ENCODE measurements at places on chromosomes 5 and 9. TPM values are rescaled to one million over a fixed set of nuclear protein-coding genes. Genes with fewer than 3 reads are reported as not detected.
A peak's percentile ranks its signal among the peaks of the same experiment; 100 is the strongest.

DNA sequence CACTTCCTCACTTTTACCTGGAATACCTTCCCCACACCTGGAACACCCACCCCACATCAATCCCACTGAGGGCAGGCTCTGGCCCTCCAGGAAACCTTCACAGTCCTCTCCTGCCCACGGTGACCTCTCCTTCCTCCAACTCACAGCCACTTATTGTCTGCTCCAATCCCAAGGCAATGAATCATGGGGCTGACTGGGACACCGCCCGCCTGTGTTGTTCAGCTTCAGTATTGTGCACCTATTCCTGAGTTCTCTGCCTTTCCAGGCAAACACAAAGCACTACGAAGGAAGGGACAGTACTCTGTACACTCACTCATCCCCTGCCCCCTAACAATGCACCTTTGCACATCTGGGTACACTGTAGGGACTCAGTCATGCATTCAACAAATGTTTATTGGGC lies 7.3 kb downstream of the PCDH1 start:
- H3K4me1 ChIP-seq, result no peaks in the 10 kb centered on the region
- no peak overlapping the region for H3K27ac ChIP-seq
- no peaks in the 10 kb centered on the region for H3K36me3 ChIP-seq

GRCh38 chr5:160166069-160166972 lies 47.1 kb upstream of the PWWP2A start:
- H3K4me1 ChIP-seq, result no peaks in the 10 kb centered on the region
- peaks cover 3% of the 10 kb centered on the region for H3K27me3 ChIP-seq
- no peak overlapping the region for H3K27ac ChIP-seq

DNA sequence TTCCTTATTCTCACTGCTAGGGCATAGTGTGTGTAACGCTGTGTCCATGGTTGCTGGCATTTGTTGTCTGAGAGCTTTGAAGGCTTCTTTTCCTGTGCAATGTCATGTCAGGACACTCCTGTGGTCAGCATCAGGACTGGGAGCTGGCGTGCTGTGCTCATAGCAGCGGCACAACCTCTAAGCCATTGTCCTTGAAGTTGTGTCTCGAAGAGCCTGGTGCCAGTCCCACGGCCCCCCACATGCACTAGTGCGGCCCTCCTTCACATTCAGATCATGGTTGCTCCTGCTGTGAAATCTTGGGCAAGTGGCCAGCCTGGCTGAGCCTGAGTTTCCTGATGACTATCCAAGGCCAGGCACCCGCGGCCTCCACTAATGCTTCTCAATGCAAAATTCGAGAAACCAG lies 32.4 kb downstream of the PDZD2 start:
- no peak overlapping the region for H3K27ac ChIP-seq
- no peak overlapping the region for H3K4me3 ChIP-seq
- H3K27me3 ChIP-seq, result no peaks in the 10 kb centered on the region
- no peak for DNase-seq

DNA sequence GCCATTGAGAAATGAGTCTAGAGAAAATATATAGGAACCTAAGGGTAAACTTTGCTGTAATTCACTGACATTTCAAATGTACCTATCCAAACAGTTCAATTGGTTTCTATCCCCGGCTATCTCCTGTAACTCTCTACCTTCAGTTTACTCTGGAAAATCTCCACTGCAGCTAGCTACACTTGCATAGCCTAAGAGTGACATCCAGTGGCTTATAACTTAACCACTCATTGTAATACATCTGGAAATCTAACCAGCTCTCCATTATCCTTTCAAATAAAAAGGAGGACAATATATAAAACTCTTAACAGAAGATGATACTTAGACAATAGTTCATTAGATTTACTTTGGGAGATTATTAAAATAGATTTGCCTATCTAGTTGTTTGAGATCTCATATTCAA lies 35.3 kb upstream of the SPDL1 start:
- DNase-seq, result no peak
- H3K27ac ChIP-seq, result no peak overlapping the region
- no peaks in the 10 kb centered on the region for H3K36me3 ChIP-seq
- H3K4me1 ChIP-seq, result peaks cover 10% of the 10 kb centered on the region
- peaks cover 60% of the 10 kb centered on the region for H3K27me3 ChIP-seq

GRCh38 chr5:143196601-143197259 lies 206.8 kb downstream of the NR3C1 start:
- H3K36me3 ChIP-seq, result peaks cover 12% of the 10 kb centered on the region
- peaks cover 18% of the 10 kb centered on the region for H3K4me1 ChIP-seq
- no peaks in the 10 kb centered on the region for H3K27me3 ChIP-seq

DNA sequence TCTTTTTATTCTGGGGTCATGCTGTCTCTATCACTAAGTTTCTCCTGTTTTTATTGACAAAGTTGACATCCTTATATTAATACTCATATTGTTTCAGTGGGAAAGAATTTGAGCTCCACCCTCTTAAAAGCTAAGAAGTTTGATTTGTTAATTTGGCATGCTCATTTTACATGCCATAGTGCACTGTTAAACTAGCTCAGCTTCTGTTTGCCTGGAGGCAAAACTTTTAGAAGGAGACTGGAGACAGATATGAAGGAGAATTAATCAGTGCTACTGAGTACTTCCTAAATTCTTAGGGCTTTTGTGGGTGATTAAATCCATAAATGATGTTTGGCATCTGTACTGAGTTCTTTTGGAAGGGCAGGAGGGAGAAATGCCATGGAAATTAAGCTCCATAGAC lies 138.9 kb downstream of the NTRK2 start:
- DNase-seq, result no peak
- H3K4me1 ChIP-seq, result no peaks in the 10 kb centered on the region
- no peaks in the 10 kb centered on the region for H3K36me3 ChIP-seq
- no peak overlapping the region for H3K27ac ChIP-seq

DNA sequence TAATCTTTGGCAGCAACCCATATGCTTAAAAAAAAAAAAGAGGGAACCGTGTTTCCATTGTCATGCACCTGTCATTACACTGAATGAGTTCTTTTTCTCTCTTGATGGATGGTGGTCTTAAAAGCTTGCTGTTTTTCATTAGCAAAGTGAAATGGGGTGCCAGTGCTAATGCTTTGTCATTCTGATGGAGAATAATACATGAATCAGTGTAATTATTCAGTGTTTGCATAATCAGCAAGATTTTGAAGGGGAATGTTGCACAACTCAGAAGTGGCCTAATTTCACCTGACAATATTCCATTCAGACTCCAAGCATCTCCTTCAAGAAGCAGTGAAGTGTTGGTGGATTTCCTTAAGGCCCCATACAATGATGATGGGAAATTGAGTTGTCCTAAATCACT lies 38.1 kb downstream of the MAP1B start:
- H3K4me3 ChIP-seq, result no peak overlapping the region
- no peaks in the 10 kb centered on the region for H3K36me3 ChIP-seq
- H3K27ac ChIP-seq, result no peak overlapping the region
- peaks cover 48% of the 10 kb centered on the region for H3K27me3 ChIP-seq
- no peak for DNase-seq

DNA sequence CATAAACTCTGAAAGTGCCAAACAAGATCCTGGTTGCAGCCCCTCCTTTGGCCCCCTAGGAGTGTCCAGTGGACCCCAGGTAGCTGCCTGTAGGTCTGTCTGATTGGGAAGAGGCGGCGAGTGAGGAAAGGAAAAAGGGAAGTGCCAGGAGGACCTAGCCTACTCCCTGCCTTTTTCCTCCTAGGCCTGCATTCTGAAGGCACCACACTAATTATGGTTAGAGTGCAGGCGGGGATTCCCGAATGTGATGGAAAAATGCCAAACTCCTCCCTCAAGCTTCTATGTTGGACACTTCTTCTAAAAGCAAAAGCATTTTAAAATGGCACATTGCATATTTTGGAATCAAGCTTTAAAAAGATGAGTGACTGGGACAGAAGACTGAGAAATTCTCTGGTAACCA lies 83.2 kb upstream of the SMIM15 start:
- H3K4me1 ChIP-seq, result no peaks in the 10 kb centered on the region
- no peak for DNase-seq
- no peak overlapping the region for H3K4me3 ChIP-seq

- H3K27me3 ChIP-seq, result no peaks in the 10 kb centered on the region
- H3K4me1 ChIP-seq, result peaks cover 13% of the 10 kb centered on the region
- H3K4me3 ChIP-seq, result no peak overlapping the region
- no peak for DNase-seq
- peak overlapping the region; percentile 58 for H3K27ac ChIP-seq
Measured at GRCh38 chr5:111495159-111495558, 17.2 kb downstream of the STARD4 start.

GRCh38 chr9:14760060-14760459 lies 37.5 kb upstream of the CER1 start:
- H3K36me3 ChIP-seq, result no peaks in the 10 kb centered on the region
- H3K4me3 ChIP-seq, result no peak overlapping the region
- H3K27me3 ChIP-seq, result peaks cover 9% of the 10 kb centered on the region
- no peak for DNase-seq
- H3K27ac ChIP-seq, result no peak overlapping the region
- H3K4me1 ChIP-seq, result no peaks in the 10 kb centered on the region

GRCh38 chr9:75455444-75455921 lies 367.2 kb downstream of the OSTF1 start:
- no peaks in the 10 kb centered on the region for H3K36me3 ChIP-seq
- DNase-seq, result no peak
- no peak overlapping the region for H3K4me3 ChIP-seq
- H3K4me1 ChIP-seq, result no peaks in the 10 kb centered on the region

DNA sequence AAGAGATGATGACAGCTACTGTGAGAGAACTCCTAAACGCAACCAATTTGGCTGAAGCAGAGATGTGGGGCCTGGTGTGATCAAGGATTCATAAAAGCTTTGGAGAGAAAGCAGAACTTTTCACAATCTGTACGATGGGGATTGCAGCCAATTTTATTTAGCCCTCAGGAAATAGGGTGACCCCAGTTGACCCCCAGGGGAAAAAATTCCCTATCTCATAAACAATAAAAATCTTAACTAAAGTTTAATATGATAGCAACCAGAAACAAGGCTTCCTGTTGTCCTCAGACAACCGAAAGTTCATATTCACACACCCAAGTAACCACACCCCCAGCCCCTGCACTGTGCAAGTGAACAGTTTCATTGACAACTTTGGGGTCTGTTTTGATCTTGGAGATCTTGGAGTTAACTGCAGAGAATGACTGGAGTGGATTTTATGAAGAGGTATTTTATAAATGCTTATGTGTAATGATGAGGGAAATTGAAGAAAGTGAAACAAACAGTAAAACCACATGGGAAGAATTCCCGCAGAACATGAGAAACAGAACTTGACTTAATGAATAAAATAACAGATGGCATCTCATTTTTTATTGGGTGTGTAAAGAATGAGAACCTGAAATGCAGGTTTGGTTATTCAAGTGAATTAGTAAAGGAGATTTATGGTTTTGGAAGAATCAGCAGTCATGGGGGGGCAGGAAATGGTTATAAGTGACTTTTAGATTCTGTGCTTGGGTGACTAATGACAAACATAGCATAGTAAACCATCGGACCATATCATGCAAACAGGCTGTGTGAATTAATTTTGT lies 94.5 kb downstream of the PDE4D start:
- H3K36me3 ChIP-seq, result no peaks in the 10 kb centered on the region
- H3K27me3 ChIP-seq, result no peaks in the 10 kb centered on the region
- no peak overlapping the region for H3K27ac ChIP-seq
- no peak overlapping the region for H3K4me3 ChIP-seq
- peak; percentile 14 for DNase-seq

- peak overlapping the region; percentile 89 for H3K27ac ChIP-seq
- H3K27me3 ChIP-seq, result no peaks in the 10 kb centered on the region
- peaks cover 36% of the 10 kb centered on the region for H3K36me3 ChIP-seq
Measured at GRCh38 chr5:149358294-149358651, 427 bp downstream of the PCYOX1L start.

KIF20A gene
- total RNA-seq, result 66.6 TPM

SPATA31A6 gene
- not detected for total RNA-seq

All from activated CD4-positive, alpha-beta T cell treated with anti-CD3 and anti-CD28 coated beads for 36 hours (primary cell).